Stimulated activated CD8-positive, alpha-beta memory T cell treated with anti-CD3 and anti-CD28 coated beads, Interleukin-7, amount 100 ng/mL, for 48 hours (primary cell): ENCODE measurements at places on chromosomes 16 and 17.

GRCh38 chr17:7496470-7497183 is 12.5 kb downstream of the POLR2A start:
- no peak for DNase-seq

- DNase-seq, result no peak
These were observed 1.3 kb downstream of the ARMC5 start for GRCh38 chr16:31460582-31461002.

- no peak for DNase-seq
These were observed 256.9 kb downstream of the ENGASE start for GRCh38 chr17:79331492-79331891.

GRCh38 chr16:55835581-55835980 is 2.7 kb upstream of the CES1 start:
- no peak for DNase-seq

DNA sequence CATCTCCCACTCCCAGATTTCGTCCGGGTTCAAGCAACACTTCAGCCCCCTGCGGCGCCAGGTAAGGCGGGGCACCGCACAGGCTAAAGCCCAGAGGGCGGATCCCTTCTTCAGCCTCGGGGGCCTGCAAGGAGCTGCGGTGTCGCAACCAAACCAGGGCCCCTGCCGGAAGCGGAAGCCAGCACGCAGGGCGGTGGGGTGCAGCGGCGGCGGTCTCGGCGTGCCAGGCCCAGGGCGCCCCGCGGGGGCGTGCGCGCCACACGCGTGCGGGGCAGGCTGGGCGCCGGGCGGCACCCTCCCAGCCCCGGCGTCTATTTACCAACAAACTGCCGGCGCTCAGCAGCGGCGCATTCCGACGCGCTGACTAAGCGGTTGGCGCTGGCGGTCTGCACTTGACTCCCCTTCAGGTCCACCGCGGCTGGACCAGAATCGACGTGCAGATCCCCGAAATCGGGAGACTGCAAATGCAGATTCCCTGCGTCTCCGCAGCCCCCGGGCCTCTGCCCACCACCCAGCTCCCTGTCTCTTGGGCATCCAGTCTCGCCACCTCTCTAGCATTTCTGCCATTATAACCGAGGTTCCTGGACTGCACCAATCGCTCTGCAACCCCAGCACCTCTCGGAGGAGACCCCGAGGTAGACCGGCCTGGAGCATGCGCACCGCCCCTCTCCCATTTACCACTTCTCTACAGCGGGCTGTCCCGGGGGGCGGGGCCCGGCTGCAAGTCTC is 421 bp upstream of the DLX4 start:
- peak; percentile 64 for DNase-seq

DNA sequence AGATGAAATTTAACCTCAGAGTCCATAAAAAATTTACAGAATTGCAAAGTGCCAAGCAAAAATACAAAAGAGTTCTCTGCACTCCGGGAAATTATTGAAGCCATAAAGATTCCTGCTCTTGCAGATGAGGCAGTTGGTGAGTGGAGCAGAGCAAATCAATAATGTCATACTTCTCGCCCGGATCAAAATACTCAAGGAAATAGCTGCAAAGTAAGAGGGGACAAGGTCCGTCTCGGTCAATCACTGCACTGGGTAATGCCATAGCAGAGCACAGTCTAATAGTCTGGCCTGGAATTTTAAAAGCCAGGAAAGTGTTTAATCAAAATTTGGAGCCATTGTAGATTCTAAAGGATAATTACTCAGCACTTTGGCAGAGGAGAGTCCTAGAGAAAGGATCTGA is 58.9 kb downstream of the GP2 start:
- DNase-seq, result no peak

GRCh38 chr17:5662409-5663085 is 78.2 kb upstream of the NLRP1 start:
- no peak for DNase-seq

DNA sequence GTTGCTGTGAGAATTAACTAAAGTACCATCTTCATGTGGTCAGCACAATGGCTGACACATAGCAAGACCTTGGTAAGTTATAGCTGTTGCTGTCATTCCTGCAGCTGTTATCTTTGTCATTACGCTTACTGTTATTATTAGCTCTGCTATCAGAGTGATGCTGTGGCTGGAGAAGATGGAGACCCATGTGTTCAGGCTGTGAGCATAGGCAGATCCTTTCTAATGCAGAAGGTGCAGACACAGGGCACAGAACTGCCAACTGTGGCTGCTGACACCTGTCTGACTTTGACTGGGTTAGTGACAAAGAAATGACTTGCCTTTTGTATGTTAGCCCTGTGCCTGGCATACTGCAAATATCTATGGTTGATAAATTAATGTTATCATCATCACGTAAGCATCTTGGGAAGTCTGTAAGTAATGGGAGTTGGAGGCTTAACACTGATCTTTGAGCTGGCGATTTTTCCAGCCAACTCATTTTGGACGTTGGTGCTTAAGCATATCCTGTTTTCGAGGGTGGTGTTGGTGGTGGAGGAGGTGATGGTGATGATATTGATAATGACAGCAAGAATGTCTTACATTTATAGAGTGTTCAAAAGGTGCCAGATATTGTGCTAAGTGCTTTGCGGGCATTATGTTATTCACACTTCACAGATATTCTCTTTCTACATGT is 695.3 kb downstream of the WWOX start:
- DNase-seq, result no peak

DNA sequence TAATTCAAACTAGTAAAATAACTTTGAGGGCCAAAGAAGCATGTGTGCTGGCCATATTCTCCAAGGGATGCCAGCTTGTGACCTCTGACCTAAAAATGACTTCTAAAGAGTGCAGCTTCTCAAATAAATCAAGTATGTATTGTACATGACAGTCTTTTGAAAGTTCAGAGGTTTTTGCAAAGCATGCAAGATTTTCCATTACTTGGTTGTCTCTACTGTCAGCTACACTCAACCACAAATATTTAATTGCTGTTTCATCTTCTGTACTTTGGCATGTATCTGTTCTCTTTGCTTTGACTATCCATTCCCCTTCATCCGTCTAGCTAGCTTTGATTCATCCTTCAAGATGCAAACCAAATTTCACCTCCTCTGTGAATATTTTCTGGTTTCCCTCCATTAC is 121.9 kb upstream of the HS3ST2 start:
- DNase-seq, result no peak

DNA sequence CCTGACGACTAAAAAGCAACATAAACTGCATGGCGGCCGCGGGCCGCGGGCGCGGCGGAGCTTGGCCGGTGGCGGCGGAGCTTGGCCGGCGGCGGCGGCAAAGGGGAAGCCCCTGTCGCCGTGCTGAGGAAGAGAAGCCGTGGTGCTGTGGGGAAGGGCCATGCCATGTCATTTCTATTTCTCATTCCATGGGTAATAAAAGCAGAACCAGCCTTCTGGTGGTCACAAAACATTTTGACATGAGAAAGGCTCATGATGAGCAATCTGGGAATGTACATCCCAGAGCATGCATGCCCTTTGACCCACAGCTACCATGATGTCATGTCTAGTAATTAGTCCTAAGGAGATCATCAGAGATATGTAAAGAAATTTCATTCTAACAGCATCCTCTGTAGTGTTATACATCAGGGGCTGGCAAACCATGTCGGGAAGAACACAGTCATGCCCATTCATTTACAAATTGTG is 23.9 kb upstream of the HEATR6 start:
- peak; percentile 0 for DNase-seq

DNA sequence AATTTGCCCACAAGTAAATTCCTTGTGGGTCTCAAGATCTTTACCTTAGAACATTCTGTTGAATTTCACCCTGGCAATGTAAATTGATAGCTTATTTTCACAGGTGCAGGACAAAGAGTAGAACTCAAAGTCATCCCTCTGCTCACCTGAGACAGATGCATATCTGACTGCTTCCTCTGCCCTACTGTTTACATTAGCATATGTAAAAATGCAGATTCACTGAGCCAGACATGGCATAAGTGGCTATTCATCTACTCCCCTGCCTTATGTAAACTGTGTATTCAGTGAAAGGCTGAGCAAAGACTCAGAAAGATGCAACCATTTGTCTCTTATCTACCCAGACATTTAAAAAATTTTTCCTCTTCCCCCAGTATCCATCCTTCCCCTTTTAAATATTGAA is 22.3 kb upstream of the MILR1 start:
- DNase-seq, result no peak

- DNase-seq, result no peak
These were observed 2.2 kb downstream of the GJC1 start for GRCh38 chr17:44827863-44828262.

GRCh38 chr17:65978871-65979270 is 213.1 kb downstream of the CEP112 start:
- DNase-seq, result no peak

DNA sequence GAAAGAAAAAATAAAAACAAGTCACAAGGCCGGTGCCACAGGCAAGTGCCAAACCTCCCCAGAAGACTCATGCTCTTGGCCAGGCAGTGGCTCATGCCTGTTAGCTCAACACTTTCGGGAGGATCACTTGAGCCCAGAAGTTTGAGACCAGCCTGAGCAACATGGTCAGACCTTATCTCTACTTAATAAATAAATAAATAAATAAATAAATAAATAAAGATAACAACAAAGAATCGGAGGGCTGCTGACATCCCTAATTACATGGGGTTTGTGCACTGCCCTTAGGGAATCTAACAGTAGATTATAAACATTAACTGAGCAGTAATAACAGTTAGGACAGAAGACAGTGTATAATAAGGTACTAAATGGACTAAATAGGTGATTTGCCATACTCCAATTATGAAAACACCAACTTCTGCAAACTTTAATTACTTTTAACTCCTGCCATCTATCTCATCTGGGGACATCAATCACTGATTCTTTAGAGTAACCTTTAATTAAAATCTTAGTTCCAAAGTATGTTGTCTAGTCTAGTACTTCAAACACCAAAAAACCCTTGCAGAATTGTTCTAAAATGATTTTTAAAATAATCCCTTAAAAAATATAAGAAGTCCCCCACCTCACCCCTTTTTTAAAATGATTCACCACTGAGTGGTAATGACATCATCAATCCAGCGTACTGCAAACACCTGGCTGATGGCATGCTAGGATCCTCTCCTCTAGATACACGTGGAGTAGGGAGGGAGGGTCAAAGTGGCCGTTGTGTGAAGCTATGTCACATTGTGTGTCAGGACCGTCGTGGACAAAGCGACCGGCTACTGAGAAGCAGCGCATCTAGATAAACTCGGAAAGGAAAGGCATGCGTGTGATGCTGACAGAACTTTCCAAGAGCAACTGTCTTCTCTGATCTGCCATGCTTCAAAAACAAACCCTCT is 28.5 kb downstream of the CYTH1 start:
- no peak for DNase-seq

DNA sequence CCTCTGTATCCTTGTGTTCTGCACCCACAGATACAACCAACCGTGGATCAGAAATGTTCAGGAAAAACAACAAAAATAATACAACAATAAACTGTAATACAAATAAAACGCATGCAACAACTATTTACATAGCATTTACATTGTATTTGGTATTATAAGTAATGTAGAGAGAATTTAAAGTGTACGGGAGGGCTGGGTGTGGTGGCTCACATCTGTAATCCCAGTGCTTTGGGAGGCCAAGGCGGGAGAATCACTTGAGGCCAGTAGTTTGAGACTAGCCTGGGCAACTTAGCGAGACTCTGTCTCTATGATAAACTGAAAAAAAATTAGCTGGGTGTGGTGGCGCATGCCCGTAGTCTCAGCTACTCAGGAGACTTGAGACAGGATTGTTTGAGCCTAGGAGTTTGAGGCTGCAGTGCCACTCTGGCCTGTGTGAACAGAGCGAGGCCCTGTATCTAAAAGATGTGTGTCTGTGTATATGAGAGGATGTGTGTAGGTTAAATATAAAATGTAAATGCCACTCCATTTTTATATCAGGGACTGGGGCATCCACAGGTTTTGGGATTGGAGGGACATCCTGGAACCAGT is 13.3 kb downstream of the SEC14L1 start:
- no peak for DNase-seq

DNA sequence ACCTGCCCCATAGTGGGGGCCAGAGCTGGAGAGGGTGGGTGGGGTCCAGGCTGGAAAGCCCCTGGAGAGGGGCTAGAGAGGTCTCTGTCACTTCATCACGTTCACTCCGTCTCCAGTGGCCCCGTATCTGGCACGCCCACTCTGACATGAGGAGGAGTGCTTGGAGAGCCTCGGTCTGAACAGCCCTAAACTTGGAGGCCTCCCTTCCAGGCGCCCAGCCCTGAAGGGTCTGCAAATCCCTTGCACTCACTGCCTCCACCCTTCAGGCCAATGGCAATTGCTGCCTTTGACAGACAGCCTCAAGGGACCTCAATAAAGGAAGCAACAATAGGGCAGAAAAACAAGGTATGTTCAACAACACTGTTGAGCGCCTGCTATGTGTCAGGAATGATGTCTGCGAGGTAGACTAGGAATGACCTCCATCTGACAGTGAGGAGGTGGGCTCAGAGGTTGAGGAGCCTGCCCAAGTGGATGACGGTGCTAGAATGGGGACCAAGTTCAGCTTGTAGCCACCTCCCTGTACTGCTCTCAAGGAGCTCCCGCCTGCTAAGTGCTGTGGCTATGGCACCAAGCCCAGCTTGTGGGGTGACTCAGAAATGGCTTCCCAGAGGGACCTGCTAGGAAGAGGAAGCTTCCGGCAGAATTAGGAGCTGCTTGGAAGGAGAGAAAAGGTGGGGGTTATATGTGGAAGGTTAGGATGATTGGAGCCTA is 2.9 kb upstream of the EPX start:
- no peak for DNase-seq

DNA sequence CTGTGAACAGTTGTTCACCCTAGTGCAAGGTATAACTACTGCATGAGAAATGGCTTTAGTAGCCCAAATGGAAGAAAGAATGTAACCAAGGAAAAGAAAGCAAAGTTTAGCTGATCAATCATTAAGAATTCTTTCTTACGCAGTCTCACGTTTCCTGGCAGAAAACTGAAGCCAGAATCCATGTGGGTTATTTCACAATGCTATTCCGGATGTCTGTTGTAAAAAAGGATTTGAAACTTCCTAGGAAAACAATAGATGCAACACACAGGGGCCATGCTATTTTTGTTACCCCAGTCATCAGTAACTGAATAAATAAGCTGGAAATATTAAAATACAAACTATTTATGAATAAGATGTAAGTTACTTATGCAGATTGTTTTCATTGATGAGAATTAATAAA is 802.5 kb downstream of the CDH8 start:
- DNase-seq, result no peak

DNA sequence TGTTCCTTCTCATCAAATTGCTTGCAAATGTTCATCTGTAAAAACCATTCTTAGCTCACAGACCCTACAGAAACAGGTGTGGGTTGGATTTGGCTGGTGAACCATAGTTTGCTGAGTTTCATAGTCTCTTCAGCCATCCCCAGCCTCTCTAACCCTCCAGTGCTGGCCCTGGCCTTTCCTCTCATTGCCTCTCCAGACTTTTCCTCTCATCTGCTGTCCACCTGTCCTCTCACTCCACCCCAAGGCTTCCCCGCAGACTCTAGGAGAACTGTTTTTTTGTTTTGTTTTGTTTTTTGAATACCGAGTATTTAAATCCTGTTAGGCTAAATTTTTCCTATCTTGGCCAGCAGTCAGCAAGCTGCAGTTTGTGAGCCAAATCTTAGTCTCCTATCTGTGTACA is 41.1 kb downstream of the MEOX1 start:
- DNase-seq, result no peak

- DNase-seq, result no peak
These were observed 603.8 kb downstream of the CDH8 start for GRCh38 chr16:61432421-61432820.

- no peak for DNase-seq
These were observed 74.1 kb downstream of the NTN1 start for GRCh38 chr17:9095390-9095789.

- DNase-seq, result peak; percentile 72
These were observed at the start of gene SNAI3 for GRCh38 chr16:88686439-88687253. Gene SNAI3 (minus strand): TSS chr16:88686507. CDS start chr16:88686406, 101 bp downstream.
